Omental fat pad (tissue), 4 donors: ENCODE measurements at places on chromosomes 12 and 14.

DNA sequence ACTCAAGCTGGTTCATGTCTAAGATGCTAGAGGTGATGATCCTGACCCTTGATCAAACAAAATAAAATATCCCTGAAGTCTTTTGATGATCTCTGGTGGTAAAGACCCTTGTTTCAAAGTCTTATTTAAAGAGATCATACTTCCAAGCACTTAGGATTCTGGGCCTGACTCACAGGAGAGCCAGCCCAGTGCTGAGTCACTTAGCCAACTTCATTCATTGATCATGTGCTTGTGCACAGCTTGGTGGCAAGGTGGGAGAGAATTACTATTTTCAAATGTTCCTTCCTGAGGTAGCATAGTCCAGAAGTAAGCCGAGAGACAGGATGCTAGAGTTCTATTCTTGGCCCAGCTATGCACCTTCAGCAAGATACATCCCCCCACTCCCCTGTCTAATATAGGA lies 40.6 kb downstream of the SCN8A start:
- no peak for DNase-seq

GRCh38 chr12:70422631-70423030 lies 56.5 kb downstream of the KCNMB4 start:
- DNase-seq = no peak

DNA sequence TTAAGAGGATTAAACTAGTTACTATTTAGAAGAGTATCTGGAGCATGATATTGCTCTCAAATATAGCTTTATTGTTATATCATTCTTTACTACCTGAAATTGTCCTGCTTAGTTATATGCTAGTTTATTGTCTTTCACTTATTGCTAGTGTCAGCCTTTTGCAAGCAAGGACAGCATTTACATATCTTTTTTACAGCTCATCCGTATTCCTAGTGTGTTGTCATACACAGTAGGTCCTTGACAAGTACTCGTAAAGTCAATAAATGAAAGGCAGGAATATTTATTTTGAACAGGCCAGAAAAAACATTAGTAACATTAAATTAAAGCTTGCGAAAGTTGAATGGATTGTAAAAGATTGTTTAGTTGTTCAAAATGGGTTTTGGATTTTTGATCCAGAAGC lies 35.0 kb downstream of the CRADD start:
- no peak for DNase-seq

- DNase-seq = no peak
Measured at GRCh38 chr12:12017798-12018197, 52.9 kb upstream of the BCL2L14 start.

DNA sequence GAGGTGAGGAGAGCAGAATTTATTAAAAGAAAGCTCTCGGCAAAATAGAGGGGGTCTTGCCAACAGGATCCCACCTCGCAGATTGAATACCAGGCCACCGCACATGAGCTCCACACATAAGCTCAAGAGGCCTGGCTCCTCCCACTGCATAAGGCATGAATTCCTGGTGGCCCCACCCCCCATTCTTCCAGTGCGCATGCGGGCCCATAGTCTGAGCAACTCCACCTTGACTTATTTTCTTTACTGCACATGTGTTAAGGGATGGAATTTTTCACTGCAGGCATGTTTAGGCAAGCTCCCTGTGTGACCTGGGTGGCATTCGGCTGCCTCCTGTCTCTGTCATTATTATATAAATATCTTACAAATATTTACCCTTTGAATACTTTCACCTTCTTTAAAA lies 412.5 kb downstream of the RMST start:
- DNase-seq = no peak

- no peak for DNase-seq
Measured at GRCh38 chr12:76942267-76942666, 63.4 kb upstream of the CSRP2 start.

DNA sequence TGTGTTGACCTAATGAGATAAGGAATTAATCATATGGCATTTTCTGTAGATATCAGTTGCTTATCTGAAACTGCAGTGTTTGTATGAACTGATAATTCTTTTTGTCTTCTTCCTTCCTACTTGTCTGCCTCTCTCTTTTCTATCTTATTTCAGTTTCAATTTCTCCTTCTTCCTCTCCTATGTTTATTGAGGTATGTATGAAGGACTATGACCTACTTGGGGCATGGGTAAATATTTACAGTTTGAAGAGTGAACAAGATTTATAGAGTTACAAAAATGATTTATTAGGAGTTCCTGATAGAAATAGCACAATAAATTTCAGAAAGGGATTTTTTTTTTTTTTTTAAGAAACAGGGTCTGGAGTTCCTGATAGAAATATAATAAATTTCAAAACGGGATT lies 88.7 kb upstream of the MUCL1 start:
- DNase-seq = no peak

- DNase-seq = no peak
Measured at GRCh38 chr12:110228756-110229155, 52.3 kb upstream of the ATP2A2 start.

GRCh38 chr12:131796754-131797587 lies 31.2 kb upstream of the MMP17 start:
- DNase-seq = no peak

DNA sequence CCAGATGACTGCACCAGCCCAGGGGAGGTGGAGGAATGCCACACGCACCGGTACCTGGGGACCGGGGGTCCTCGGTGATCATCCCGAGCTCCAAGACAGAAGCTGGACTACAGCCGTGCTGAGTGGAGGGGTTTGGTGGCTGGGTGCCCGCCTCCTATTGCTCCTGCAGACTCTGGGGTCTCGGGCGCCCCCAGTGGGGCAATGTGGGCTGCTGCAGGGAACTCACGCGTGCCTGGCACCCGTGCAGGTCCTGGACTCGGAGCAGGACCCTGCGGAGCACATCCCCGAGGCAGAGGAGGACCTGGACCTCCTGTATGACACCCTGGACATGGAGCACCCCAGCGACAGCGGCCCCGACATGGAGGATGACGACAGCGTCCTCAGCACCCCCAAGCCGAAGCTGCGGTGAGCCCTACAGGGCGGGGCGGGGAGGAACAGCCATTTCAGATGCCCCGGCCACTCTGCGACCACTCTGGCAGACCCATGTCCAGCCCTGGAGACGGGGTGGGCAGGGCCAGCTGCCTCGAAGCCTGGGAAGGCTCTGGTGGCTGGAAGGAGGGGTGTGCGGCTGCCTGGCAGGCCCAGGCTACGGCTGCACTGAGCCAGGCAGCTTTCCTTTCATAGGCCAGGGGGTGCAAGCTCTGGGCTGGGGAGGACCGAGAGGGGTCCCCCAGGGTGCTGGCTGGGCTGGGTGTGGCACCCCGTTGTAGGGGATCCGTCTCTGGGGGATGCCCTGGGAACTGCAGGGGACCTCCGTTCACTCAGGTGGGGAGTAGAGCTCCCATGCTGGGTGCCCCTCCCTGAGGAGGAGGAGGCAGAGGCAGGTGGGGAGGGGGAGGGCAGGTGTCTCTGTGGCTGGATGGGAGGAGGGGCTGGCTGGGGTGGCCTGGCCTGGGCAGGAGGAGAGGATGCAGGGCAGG lies 21.6 kb upstream of the TEX22 start:
- DNase-seq = no peak

- no peak for DNase-seq
Measured at GRCh38 chr12:127271776-127272175, 995.2 kb upstream of the TMEM132C start.

- DNase-seq = no peak
Measured at GRCh38 chr12:89393551-89394121, 41.3 kb upstream of the DUSP6 start.

DNA sequence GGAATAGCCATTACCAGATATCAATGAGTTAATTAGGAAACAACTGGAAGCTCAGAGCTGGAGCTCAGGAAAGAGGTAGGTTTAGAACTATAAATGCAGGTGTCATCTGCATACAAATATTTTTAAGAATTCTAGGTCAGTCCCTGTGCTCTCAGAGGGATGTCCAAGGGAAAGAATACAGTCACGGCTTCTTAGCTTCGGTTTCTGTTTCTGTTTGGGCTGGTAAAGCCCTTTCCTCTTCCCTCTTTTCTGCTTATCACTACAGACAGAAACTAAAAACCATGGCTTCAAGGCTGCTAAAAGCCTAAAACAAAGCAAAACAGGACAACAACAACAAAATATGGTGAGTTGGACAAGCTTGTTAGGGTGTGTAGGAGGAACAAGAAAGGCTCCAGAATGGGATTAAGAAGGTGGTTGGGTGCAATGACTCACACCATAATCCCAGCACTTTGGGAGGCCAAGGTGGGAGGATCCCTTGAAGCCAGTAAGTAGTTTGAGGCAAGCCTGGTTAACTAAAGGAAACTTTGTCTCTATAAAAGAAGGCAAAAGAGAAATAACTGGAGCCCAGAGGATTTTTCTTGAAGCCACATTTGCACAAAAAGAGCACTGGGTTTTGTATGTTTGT lies 113.0 kb downstream of the SEC23A start:
- DNase-seq = no peak

- DNase-seq = no peak
Measured at GRCh38 chr12:16407346-16407745, 59.9 kb downstream of the MGST1 start.

DNA sequence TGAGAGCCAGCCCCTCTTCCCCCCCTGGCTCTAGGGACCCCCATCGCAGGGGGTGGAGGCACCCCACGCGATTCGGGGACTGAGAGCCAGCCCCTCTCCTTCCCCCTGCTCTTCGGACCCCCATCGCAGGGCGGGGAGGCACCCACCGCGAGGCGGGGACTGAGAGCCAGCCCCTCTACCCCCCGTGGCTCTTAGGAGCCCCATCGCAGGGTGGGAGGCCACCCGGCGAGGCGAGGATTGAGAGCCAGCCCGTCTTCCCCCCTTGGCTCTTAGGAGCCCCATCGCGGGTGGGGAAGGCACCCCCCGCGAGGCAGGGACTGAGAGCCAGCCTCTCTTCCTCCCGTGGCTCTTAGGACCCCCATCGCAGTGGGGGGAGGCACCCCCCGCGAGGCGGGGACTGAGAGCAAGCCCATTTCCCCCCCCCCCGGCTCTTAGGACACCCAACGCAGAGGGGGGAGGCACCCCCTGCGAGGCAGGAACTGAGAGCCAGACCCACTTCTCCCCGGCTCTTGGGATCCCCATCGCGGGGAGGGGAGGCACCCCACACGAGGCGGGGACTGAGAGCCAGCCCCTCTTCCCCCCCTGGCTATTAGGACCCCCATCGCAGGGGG lies 45.6 kb downstream of the DDX11 start:
- no peak for DNase-seq

DNA sequence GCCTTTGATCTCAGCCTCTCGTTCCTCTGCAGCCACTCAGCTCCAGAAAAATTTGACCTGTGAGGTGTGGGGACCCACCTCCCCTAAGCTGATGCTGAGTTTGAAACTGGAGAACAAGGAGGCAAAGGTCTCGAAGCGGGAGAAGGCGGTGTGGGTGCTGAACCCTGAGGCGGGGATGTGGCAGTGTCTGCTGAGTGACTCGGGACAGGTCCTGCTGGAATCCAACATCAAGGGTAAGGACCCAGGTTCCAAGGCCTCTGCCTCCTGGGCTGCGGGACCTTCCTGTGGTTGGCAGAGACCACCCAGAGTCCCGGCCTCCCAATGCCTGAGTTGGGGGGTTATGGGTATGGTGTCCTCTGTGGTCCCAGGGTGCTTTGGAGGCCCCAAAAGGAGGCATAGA lies 4.5 kb upstream of the GPR162 start:
- no peak for DNase-seq

DNA sequence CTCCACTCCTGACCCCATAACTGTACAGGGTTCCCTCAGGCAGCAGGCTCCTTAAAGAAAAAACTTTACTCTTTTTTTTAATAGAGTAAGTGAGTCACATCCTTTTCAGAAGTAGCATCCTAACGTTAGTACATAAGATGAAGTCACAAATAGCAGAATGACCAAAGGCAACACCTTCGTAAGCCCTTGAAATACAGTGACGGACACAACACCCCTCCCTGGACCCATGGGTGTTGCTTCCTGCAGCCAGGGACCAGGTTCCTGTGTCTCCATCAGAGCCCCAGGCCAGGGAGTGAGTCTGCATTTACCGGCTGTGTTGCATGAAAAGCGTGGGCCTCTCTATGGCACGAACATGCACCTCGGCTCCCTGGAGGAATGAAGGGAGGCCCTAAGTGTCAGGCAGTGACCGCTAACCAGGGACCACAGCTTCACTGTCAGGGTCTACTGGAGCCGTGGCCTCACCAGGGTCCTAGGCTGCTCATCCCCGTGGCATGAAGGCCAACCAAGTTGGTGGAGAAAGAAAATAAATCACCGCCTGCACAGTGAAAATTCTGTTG lies 340.0 kb upstream of the SFSWAP start:
- no peak for DNase-seq

DNA sequence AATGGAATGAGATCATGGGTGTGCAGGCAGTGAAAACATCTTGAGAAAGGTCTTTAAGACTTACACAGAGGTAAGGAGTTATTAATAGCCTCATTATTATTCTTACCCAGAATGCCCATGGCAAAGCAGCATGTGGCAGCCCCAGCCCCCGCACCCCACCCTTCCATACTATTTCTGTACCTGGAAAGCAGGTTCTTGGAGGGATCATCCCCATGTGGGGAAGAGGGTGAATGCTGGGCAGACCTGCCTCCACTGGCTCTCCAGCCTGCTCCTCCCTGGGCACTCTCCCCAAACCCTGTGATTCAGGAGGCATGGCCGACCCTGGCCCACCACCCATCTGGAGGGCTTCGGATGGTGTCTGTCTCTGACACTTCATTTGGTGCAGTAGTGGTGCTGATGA lies 28.3 kb downstream of the NPC2 start:
- no peak for DNase-seq

DNA sequence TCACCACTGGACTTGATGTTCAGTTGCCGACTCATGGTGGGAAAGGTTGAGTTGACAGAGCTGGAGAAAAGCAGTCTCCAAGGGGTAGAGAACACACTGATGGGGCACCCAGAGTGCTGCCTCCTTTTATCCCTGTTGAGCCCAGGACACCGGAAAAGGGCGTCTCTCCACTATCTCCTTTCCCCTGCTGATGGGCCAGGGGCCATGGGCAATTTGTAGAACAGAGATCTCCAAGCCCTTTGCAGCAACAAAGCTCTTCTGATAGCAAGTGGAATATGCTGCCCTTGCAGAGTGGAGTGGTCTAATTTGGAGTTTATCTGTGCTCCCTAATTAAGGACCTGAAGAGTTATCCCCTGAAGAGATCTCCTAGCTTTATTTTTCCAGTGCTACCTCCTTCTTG lies at the start of gene KRT74:
Gene KRT74, minus strand, starts transcription at position 101 of the 400 bp plus-strand sequence. Its CDS starts 66 bp downstream, at position 35.
- DNase-seq = no peak

DNA sequence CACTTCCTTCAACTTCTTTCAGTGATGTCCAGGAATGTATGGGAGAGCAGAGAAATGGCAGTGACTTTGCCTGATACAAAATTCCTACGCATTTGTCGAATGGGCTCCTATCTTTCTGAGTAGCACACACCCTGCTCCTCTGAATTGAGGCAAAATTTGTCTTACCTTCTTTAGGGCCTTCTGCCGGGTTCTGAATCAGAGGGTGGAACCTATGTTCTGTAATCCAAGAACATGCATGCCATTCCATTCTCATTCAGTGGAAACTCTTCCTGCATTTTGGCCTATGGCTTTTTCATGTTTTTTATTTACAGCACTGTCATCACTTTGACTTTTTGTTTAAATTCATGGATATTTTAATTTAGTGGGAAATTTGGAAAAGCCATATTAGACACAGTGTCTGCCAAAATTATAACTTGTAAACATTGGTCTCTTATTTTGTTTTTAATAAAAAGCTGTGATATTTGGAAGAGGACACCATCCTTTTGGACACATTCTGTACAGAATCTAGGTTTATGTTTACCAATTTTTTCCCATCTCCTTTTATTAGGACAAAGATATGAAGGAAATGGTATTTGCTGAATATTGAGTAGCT lies 402.2 kb upstream of the FAR2 start:
- no peak for DNase-seq
